ENCODE measurements at places on chromosomes 2 and 18.

GRCh38 chr18:63664571-63664970 is 2.9 kb upstream of the SERPINB3 start:
- DNase-seq, result no peak

DNA sequence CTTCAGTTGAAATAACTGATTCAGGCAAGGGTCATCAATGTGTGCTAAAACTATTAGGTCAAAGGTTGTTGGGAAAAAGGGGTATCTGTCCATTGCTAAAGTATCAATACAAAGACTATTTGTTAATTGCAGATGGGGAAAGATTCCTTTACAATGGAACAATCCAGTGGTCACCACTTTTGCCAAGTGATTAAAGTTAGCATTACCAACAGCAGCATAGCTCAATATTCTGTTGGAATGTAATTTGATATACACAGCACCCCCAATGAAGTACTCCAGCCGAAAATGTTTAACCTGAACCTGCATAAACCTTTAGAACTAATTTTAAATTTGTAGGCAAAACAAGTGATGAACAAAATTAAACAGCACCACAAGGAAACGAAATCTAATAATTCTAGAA is 191.0 kb downstream of the TCF4 start:
- DNase-seq, result no peak

DNA sequence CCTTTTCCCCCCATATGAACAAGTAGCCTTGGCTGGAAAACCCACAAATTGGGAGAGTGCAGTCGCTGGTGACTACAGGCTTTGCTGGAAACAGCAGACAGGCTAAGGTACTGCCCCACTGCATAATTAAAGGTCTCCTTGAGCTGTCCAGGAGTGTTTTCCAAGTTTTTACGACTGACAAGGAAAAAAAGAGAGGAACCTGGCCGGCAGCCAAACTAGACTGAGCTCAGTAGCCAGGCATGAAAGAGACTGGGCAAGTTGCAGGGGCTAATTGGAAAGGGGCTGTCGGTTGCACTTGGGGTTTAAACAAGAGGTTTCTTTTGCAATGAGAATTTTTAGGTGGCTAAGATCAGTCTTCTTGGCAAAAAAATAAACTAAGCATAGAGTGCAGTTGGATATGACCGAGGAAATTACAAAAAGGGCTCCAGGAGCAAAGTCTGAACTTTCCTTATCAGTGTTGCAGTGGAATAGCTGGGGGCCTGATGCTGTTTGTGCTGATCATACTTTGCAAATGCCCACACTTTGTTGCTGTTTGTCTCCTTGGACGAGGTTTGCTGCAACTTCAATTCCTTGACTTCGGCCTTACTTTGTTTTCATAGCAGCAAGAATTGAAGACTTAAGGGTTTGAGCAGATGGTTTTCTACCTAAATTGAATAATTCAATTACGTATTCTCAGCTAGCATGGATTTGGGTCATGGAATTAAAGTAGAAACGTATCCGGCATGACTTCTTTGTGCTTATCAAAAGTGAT is 2.1 kb downstream of the GULP1 start:
- DNase-seq, result peak; percentile 81

GRCh38 chr2:54773838-54774237 is 50.4 kb downstream of the EML6 start:
- DNase-seq, result peak; percentile 49

DNA sequence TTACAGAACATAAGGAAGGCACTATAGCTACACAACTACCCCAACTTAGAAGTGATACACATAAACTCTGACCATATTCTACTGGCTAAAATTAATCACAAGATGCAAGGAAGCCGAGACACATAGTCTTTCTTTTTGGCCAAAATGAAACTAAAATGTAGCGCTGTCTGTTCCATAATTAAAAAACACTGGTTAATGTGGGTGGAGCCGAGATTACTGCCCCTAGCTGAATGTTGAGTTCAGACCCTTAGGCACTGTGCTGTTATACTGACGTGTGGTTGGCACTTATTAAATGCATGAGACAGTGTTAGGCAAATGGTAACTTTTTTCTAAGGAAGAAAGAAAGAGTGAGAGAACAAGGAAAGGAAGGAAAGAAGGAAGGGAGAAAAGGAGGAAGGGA is 254.6 kb upstream of the RND3 start:
- no peak for DNase-seq

DNA sequence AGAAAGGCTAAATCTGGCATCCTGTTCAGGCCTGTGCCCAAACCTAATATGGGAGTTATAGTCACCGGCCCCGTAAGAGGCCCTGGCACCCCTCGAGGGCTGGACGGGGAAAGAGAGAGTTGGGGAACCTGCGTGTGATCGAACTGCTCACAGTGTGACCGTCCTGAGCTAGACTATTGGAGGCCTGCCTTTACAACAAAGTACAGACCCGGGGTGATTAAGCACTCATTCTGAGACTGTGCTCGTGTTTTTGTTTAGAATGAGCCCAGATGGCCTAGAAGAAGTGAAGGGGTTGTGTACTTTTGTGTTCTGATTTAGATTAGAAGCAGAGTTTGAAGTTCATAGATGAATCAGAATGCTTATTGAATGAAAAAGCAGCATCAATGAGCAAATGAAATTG is 115.3 kb downstream of the ACOXL start:
- no peak for DNase-seq

DNA sequence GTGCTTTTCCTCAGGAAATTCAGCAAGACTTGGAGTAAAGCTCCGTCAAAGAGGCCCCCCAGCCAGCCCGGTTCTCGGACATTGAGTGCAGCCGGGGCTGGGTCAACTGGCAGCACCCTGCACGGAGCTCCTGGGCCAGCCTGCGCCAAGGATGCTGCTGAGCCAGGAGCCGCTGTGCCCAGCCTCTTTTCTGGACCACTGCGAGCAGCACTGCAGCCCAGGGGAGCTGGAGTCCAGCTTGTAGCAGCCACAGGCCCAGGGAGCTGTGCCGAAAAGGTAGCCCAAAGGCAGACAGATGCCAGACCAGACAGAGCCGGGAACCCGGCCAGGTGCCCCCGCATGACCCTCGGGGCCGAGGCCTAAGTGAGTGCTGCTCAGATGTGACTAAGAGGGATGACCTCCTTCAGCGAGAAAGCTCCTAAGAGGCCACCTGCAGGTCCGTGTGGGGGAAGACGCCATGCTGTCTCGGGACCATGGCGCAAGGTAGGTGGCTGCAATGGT is 7.3 kb downstream of the CLHC1 start:
- no peak for DNase-seq

- DNase-seq, result peak; percentile 38
These were observed 641 bp downstream of the MAPRE3 start for GRCh38 chr2:26970928-26971627.

DNA sequence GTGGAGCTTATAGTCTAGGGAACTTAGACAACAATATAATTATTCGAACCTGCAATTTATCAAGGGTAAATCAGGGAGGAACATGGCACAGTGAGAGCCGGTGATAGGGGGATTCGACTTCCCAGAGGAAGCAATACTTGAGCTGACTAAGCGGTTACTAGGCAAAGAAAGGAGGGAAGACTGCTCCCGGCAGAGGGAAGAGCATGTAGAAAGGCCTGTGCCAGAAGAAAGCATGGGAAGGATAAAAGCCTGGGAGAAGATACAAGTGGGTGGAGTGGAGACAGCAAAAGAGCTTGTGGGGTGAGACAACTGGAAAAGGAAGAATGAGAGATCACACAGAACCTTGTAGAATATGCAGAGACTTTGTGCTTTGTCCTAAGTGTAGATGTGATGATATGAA is 93.3 kb downstream of the MARCHF4 start:
- DNase-seq, result no peak

GRCh38 chr2:239463541-239464165 is 62.8 kb upstream of the HDAC4 start:
- no peak for DNase-seq

- DNase-seq, result no peak
These were observed 38.3 kb upstream of the ACAA2 start for GRCh38 chr18:49851624-49852023.

DNA sequence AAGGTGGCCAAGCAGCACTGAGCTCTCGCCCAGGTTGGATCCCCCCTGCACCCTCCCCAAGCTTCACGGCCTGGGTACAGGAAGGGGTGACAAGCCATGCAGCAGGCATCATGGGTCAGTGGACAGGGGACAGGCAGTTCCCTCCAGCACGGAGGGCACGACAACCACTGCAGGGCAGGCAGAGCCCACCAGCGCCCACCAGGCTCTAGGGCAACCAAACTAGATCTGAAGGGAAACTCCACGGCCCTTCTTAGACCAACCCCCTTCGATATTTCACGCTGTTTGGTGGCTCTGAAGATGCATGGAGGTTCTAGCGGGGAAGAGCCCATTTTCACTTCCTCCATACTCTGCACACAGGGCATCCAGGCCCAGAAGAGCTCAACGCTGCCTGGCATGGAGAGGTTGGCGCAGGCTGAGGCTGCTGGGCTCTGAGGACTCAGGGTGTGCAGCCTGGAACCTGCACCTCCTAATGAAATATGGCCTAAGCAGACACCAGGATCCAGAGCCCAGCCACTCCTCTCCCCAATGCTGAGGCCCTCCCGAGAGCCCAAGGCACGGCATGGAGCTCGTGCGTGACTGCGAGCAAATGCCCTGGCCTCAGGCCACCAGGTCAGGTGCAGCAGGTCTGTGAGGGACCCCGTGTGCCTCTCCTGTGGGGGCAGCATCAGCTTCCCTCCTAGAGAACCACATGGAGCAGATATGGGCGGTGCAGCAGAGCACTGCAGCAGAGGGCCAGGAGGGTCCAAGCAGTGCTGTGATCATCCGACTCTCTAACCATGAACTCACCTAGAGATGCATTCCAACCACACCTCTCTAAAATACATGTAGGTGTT is 8.7 kb upstream of the MTERF4 start:
- no peak for DNase-seq

- no peak for DNase-seq
These were observed 122.7 kb downstream of the DNER start for GRCh38 chr2:229591611-229592010.

Data from ELR (cell line).